ENCODE measurements at places on chromosomes 7 and 10.

DNA sequence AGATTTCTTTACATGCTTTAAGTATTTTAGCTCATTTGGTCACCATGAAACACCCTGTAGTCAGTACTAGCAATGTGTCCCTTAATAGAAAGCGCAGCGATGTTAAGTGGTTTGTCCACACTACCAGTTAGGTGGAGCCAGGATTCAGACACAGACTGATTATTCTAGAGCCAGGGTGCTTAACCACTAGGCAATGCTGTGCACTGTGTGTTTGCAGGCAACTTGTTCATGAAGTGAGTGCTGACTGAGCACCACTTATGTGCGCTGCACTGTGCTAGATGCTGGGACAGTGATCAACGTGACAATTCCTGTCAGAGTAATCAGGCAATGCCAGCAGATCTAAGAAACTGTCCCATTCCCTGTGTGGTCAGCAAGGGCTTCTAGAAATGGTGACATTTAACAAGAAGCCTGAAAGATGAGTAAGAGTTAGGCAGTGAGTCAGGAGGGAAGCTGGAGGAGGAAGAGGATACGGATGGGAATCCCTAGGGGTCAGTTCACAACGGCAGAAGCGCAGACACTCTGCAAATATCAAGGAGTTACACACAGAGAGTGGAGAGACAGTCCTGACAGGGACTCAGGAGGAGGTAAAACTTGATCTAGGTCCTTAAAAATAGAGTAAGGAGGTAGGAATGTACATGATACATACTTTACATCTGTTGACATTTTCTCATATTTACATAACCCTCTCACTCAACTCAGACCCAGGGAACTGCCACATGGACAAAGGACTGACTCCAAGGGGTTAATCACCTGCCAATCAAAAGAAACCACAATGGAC is 69.7 kb upstream of the EGR2 start:
- DNase-seq, result no peak

DNA sequence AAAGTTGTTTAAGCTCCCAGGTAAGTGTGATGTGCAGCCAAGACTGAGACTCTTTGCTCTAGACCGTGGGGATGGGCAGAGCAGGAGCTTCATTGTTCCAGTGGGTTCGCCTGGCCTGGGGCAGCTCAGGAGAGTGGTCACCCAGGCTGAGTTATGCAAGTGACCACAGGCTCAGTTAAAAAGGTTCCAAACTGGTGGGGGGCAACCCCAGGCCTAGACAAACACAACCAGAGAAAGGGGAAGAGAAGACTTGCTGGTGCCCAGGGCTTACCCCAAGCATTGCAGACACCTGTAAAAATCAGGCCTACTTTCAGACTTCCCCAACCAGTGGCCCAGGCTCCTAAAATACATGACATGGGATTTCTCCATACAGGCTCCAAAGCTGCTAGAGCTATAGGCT is 21.6 kb downstream of the CREB3L2 start:
- no peak for DNase-seq

DNA sequence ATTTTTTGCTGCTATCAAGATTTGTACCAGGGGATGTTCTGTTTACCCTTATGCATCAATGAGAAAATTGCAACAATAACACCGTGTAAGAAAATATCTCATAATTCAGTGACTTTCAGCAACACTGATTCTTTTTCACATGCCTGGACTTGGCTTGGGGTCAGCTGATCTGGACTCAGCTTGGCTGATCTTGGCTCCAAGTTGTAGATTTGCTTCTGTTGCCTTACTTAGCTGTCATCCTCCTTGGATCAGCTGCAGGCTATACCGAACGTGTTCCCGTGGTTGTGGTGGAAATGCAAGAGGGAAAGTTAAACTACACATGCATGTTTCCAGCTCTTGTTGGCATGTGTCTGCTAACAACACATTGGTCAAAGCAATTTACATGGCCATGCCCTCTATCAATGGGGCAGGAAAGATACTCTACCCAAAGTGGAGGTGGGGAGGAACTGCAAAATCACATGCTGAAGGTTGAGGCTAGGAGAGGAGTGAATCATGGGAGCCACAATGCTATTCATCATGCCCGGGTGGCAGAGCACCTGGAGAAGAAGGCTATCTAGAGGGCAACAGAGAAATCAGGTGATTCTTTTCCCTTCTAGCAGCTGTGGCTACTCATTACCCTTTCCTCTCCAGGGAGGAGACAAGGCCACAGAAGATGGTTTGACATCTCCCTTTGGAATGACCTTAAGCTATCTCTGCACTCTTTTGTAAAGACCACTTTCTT is 1276.3 kb upstream of the AUTS2 start:
- DNase-seq, result no peak

- no peak for DNase-seq
Observed at GRCh38 chr10:4183761-4184261, 398.8 kb upstream of the KLF6 start.

- no peak for DNase-seq
Observed at GRCh38 chr10:44935201-44935965, 24.2 kb upstream of the RASSF4 start.

- DNase-seq, result no peak
Observed at GRCh38 chr7:70387217-70387616, 744.7 kb upstream of the GALNT17 start.

DNA sequence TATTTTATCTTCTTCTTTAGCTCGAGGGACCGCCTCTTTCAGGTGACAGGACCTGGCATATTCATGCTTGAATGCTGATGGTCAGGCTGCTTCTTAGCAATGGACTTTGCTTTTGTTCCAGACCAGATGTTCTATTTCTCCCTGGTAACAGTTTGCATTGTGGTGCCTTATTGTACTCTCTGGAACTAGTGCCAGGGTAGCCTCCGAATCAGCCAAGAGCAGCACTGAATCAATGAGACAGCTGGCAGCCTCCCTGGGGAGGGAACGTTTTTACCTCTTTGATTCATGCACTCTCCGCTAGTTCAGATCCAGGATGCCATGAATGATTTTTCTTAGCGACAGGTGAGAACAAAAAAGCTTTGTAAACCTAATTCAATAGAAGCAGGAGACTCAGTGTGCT is 54.1 kb upstream of the NXPH1 start:
- DNase-seq, result no peak

- DNase-seq, result no peak
Observed at GRCh38 chr10:59895629-59896116, 10.7 kb downstream of the CCDC6 start.

DNA sequence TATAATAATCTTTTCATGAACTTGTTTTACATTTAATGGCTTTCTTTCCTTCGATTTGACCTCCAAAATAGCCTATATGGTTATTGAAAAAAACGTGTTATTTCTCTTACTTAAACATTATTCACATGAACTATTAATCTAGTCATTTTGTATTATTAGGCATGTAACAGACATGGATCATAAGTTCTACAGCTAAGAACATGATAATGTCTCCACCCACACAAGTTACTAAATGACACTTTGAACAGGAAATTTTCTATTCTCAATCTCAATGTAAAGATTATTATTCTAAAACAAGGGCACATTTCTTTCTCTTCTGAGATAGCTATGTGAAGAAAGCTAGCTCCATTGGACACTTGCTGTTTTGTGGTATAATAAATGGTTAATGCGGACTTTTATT is 10.0 kb downstream of the LAMB4 start:
- DNase-seq, result no peak

DNA sequence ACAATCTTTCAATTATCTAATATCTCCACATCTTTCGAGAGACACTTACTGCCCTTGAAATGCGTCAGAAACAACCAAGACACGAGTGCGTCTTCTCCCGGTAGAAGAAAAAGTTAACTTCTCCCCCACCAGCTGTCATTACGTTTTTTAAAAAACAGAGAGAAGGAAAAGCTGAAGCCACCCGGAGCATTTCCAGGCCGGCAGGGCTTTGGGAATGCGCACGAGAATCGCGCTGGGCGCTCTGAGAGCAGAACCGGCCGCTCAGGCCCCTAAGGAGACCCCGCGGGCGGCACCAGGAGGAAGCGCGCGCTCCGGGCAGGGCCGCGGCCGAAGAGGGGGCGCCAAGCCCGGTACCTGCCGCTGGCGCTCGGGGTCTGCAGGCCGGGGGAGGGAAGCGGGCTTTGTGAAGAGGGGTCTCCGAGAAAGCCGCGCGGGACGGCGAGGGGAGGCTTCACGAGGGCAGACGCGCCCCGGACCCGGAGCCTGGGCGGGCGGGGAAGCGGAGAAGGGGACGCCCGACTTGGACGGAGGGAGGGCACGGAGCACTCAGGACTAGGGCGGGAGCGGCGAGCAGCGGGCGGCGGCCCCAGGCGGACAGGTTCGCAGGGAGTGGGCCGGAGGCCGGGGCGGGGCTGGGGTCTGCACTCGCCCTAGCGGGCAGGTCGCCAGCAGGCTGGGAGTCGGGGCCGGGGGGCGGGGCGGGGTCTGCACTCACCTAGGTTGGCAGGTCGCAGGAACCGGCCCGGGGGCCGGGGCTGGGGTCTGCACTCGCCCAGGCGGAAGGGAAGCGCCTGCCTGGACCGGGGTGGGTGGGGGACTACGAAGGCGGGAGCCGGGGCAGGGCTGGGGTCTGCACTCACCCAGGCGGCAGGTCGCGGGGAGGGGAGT is 932 bp downstream of the ESYT2 start:
- DNase-seq, result no peak

DNA sequence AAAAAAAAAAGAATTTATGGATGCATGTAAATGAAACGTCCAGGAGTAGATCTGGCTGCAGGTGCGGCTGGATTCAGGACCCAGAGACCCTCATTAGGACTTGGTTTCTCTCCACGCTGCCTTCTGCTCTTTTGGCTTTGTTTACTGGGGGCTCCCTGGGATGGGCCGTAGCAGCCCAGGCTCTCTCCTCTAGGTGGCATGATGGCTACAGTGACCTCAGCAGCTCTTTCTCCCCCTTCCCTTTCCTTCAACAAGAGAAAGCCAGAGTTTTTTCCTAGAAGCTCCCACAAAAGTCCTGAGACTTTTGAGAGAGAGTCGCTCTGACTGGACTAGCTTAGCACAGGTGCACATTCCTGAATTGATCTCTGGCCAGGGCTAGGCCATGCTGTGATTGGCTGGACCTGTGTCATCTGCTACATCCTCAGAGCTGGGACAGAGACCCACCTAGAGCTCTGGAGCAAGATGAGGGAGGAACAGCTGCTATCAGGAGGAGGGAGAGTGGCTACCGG is 67.8 kb upstream of the PDCD4 start:
- DNase-seq, result no peak

GRCh38 chr10:123140164-123140982 is 4.6 kb downstream of the HMX3 start:
- DNase-seq, result no peak

- no peak for DNase-seq
Observed at GRCh38 chr7:853366-854117, 21.3 kb downstream of the SUN1 start.

GRCh38 chr7:12294701-12295100 is 83.6 kb downstream of the TMEM106B start:
- DNase-seq, result no peak

- no peak for DNase-seq
Observed at GRCh38 chr7:51236470-51237132, 80.0 kb downstream of the COBL start.

DNA sequence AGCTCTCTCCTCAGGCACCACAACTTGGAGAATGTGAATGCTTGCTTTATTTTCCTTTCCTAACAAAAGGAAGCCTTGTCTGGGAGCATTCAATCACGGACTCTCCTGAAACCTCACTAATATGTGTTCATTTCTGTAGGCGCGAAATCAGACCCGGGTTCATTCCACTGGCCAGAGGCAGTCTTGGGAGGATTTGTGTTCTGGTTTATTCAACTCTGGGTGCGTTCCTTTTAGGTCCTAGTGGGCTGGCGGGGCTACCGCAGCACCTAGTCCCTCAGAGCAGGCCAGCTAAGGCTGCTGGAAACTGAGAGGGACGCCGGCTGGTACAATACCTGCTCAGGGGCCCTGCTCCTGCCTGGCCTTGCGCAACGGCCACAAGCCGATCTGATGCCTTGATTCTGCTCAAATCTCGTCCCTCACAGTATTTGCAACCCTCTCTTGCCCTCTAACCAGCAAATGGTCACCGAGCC is 7.5 kb downstream of the HOXA4 start:
- DNase-seq, result no peak

DNA sequence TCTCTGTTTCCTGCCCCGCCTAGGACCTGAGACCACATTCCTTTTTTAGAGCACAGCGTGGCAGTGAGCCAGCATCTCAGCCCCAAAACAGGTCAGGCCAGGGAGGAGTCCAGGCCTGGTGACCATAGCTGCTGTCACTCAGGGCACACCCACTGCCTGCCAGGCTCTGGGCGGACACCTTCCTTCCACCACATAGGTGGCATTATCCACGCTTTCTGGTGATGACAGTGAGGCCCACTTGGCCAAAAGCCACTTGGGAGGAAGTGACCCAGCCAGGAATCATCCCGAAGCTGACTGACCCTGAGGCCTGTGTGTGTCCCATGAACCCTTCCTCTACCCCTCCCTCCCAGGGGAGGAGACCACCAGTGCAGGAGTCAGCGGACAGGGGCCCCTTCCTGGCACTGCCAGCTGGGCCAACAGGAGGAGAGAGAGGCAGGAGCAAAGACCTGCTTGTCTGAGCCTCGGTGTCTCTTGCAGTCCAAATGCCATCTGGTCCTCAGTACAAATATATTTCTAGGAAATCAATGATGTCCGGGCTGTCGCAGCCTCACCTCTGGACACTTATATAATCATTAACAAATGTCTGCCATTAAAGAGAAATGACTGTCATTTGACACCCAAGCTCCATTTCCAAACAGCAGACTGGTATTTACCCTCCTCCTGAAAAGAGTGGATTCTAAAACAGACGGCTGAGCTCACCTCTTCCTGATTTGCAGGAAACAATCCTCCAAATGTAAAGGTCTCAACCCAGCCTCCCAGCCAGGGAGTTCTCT is 63.0 kb downstream of the ABRAXAS2 start:
- no peak for DNase-seq

DNA sequence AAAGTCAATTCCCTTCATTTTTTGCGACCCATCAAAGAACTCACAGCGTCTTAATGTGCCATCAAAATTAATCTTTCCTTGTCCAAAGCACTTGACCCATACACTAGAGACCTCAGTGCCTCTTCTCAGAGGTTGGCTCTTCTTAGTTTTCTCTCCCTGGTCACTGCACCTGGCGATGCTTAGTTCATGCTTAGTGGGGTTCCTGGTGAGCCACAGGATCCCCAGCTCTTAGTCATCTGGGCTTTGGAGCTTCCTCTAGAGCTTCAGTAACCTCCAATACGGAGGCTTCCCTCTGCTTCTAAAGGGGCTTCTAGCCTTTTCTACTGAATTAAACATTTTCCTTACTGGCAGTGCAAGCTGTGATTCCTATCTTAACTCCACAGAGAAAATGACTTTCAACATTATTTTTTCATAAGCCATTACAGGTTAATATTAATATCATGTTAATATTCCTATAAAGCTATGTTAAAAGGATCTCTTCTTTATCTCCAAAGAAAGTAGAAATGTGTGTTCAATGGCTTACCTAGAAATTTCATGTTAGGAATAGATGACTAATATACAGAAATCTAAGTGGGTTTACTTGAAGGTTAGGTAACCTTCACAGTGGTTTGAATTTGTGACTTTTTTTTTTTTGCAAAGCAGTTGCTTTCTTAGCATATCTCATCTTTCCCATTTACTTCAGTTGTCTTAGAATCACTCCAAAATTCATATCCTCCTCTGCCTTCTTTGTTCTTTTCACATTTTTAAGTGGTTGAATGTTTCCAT is 295.2 kb downstream of the CAMK1D start:
- no peak for DNase-seq

- no peak for DNase-seq
Observed at GRCh38 chr10:117216028-117216427, 18.7 kb downstream of the KCNK18 start.

All from SK-N-MC (cell line).